Activated T-cell treated with anti-CD3 and anti-CD28 coated beads for 1 hour (primary cell): ENCODE measurements at places on chromosomes 7 and 10.

- peak; percentile 28 for DNase-seq
Measured at GRCh38 chr7:36286226-36286625, 103.4 kb upstream of the ANLN start.

DNA sequence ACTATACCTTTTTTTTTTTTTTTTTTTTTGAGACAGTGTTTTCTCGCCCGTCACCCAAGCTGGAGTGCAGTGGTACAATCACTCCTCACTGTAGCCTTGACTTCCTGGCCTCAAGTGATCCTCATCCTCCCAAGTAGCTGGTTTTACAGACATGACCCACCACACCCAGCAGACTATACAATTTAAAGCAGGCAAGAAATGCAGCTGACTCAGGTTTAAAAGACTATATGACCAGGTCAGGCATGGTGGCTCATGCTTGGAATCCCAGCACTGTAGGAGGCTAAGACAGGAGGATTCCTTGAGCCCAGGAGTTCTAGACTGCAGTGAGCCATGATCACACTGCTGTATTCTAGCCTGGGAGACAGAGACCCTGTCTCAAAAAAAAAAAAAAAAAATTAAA is 89.5 kb upstream of the AUTS2 start:
- DNase-seq = no peak

GRCh38 chr7:33757050-33757449 is 148.3 kb upstream of the BMPER start:
- DNase-seq = no peak

DNA sequence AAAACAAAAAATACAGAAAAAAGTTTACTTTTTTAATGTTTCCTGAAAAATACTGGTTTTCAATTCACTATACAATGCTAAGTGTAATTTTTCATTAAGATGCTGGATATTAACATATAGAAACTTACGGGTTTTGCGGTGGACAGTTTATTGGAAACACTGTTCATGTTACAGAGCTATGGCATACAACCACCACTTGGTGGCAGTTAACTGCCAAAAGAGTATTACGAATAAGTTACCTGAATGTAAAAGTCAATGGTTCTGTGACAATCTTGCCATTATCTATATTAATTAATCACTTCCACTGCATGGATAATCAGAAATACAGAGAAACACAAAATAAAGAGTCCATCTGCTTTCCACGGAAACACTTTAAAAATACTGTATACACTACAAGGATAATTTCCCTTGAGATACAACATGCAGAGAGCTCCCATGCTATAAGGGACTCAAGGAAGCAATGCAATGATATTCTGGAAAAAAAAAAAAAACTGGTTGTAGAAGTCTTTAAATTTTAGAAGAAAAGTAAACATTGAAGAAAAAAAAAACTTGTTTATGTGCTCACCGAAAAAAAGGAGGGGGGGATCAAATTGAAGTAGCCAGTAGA is 97.0 kb downstream of the TPK1 start:
- no peak for DNase-seq

GRCh38 chr10:101292194-101293006 is 61.6 kb upstream of the BTRC start:
- DNase-seq = no peak

- no peak for DNase-seq
Measured at GRCh38 chr10:128574581-128575210, 448.5 kb upstream of the MKI67 start.

DNA sequence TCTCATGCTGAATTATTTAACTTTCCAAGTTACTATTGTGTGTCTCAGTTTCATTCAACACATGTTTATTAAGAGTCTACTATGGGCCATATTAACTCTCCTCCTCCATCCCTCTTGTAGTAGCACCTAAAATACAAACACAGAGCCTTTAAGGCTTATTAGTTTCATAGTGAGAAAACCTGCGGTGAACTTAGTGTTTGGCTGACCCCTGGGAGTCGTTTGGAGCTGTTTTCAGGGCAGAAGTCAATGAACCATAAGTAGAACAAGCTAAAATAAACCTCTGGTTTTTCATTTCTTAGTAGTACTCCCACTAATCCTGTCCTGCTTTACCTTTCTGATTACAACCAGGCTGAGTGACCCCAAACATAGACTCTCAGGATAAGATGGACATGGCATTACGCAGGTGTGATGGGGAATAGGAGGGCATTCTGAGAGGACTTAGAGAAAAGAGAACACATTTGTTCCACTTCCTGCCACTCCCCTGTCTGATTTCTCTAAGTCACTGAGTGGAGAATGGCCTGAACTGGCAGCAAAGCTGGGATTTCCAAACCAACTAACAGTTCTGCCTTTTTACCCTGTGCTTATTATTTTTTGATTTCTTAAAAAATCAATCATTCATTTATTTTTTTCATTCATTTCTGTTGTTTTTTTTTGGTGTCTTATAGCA is 74.5 kb downstream of the LRMDA start:
- DNase-seq = no peak

DNA sequence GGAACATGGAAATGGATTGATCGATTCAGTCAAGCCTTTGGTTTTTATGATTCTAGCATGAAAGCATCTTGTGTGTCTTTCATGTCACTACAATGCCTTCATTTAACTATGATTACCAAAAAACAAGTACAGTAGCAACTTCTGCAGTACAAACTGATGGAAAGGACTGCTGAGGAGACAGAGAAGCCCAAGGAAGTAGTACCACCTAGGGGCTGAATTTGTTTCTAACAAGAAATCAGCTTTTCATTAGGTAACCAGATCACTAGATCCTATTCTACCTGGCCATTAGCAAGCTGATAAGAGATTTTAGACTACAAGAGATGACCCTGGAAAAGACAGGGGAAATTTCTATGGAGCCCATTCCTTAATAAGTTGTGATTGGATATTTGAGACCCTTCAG is 3.2 kb upstream of the IFIT1 start:
- no peak for DNase-seq

DNA sequence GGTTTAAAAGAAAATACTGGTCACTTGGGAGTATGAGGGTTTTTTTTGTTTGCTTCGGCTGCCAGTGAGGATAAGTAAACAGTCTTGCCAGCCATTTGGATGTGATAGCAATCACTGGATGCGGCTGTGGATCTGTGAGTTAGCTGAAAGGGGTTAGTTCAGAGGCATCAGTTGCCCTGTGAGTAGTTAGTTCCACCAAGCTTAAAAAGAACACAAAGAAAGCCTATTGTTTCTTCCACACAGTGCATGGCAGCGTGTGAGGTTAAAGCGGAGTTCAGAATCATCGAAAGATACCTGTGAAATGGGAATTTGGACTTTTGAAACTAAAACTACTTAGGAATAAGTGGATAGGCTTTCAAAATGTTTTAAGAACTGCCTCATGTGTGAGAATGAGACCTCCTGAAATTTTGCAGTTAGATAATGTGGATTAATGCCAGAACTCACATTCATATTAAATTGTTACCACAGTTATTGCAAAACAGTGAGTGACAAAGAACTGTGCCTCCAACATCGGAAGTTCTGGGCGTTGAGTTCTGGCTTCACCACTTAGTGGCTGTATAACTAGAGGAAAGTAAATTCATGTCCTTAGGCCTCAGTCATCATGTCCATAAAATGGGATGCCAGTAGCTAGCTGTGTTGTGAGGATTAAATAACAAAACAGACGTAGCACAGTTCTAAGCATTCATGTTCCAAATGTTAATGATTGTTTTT is 31.3 kb downstream of the KIAA1217 start:
- DNase-seq = no peak

GRCh38 chr7:21945454-21946221 is at the start of gene CDCA7L:
Gene CDCA7L, minus strand, starts transcription at chr7:21945899. Its CDS starts 95 bp downstream, at chr7:21945804.
- peak; percentile 38 for DNase-seq

- DNase-seq = no peak
Measured at GRCh38 chr7:118372530-118372929, 148.0 kb downstream of the ANKRD7 start.

GRCh38 chr10:49038711-49039110 is 76.6 kb downstream of the VSTM4 start:
- no peak for DNase-seq

GRCh38 chr7:40489844-40490602 is 355.2 kb downstream of the SUGCT start:
- no peak for DNase-seq

DNA sequence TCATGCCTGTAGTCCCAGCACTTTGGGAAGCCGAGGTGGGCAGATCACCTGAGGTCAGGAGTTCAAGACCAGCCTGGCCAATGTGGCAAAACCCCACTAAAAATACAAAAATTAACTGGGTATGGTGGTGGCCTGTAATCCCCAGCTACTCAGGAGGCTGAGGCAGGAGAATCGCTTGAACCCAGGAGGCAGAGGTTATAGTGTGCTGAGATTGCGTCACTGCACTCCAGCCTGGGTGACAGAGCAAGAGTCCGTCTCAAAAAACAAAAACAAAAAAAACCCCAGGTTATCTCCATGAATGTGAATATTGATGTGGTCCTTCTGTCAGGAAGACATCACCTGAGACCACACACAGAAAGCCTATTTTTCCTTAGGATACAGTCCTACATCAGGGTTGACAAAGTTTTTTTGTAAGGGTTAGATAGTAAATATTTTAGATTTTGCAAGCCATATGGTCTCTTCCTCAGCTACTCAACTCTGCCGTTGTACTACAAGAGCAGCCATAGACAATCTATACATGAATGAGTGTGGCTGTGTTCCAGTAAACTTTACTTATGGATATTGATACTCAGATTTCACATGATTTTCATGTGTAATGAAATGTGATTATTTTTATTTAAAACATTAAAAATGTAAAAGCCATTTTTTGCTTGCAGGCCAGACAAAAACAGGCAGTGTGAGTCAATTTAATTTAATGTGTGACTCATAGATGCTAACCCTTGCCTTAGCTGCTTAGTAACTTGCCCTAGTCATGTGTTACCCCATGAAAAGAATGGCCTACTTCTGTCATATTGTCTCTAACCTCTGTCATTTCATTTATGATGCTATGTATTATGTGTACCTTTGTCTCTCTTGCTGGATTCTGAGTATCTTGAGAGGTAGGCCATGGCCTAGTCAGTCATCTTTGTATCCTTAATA is 78.1 kb downstream of the TPST1 start:
- no peak for DNase-seq

GRCh38 chr7:51067757-51068156 is 248.9 kb downstream of the COBL start:
- DNase-seq = peak; percentile 33

GRCh38 chr7:137513091-137513490 is 169.6 kb upstream of the PTN start:
- no peak for DNase-seq

DNA sequence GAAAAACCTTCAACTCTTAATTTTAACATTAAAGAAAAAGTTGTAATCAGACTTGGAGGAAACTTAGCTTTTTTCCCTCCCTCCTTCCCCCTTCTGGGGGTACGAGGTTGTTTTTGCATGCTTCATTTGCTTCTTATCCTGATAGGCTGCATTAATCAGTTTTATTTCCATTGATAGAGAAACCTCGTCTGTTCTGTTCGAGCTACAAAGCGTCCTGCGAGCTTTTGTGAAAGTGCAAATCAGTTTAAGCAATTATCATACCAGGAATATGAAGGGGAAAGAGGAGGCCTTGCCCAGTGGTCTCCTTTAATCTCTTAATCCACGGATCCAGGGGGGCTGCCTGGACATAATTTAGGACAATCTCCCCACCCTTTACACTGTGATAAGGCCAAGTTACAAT is 7.5 kb downstream of the EMX2 start:
- DNase-seq = no peak

DNA sequence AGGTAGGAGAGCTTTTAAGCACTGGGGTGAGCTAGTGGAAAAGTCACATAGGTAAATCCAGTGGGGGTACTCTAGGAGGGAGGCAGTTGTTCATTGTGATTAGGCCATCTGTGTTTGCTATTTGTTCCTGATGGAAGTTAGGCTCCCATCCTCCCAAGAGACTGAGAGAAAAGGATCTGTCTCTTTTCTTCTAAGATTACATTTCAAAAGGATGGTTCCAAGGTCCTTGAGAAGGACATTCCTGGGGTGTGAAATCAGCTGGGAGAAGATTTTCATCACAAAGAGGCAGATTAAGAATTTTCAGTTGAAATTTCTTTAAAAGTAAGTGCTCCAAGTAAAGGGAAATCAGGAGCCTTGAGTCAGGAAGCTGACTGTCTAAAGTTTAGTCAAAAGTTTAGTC is 210.8 kb upstream of the CSTF2T start:
- no peak for DNase-seq

GRCh38 chr7:128323040-128323439 is 20.7 kb downstream of the RBM28 start:
- no peak for DNase-seq

DNA sequence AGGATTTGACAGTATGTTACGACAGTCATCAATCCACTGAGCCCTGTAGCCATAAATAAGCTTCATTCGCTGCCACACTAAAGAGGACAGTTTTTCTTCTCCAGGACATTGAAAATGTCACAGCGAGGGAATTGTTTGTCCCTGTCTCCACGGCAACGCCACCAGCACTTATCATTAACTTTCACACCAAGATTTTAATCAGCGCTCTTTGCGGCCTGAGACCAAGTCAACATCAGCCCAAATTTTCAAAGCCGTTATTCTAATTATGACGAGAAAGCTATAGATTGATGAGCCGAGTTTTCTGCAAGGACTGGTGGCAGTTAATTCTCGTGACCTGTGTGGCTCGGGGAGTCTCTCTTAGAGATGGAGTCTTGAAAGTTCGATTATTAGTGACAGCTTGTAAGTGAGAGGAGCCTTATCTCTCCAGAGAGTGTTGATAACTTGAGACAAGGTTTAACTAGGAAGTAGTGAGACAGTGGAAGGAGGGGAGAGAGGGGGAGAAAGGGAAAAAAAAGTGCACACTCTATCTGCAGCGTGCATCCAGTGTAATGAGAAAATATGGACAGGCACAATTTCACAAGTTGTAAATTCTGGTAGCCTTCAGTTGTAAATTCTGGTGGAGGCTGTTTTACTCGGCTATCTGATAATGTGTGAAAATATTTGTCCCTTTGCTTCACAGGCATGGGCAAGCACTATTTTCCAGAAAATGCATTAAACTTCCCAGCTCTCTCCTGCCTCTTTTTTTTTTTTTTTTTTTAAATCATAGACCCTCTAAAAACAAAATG is 473.3 kb downstream of the LRMDA start:
- no peak for DNase-seq

GRCh38 chr10:6269432-6269831 is 66.7 kb downstream of the PFKFB3 start:
- no peak for DNase-seq

GRCh38 chr10:125155101-125155500 is 5.3 kb downstream of the CTBP2 start:
- DNase-seq = no peak

DNA sequence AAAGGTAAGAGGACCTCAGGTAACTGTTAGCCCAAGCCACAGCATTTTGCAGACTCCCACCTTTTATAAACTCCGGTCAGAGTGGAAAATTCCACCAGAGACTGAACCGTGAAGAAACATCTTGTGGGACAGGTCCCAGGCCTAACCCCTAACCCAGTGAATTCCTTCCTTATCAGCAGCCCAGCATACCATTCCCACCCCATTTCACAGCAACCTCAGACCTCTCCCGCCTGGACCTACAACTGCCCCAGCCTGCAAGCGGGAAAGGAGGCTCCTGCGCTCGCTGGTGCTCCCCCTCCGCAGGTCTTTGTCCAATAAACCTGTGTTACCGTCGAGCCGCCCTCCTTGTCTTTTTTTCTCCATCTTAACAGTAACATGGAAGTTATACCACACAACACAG is 736.6 kb downstream of the MAGI2 start:
- DNase-seq = no peak

GRCh38 chr10:126425489-126426065 is 37.3 kb upstream of the ADAM12 start:
- no peak for DNase-seq
